ENCODE measurements at places on chromosomes 7 and 10.
A peak's percentile ranks its signal among the peaks of the same experiment; 100 is the strongest.

DNA sequence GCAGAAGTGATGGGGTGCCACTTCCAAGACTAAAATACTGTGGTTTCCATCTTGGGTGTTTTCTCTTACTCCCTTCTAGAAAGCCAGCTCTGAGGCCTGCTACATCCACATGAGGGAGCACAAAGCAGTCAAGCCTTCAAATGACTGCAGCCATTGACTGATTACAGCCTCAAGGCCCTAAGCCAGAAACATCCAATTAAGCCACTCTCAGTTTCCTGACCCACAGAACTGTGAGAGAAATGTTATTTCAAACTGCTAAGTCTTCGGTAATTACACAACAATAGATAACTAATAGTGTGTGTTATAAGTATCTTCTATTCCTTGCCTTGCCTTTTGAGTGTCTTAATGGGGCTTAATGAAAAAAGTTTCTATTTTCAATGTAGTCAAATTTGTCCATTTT is 24.8 kb downstream of the BRAF start:
- DNase-seq, result no peak

- no peak for DNase-seq
Measured at GRCh38 chr7:98287486-98287959, 6.0 kb downstream of the BRI3 start.

- no peak for DNase-seq
Measured at GRCh38 chr10:103638948-103639347, 145.4 kb downstream of the NEURL1 start.

- no peak for DNase-seq
Measured at GRCh38 chr7:158076215-158076614, 511.4 kb downstream of the PTPRN2 start.

- DNase-seq, result no peak
Measured at GRCh38 chr10:18293536-18294510, 153.6 kb downstream of the CACNB2 start.

DNA sequence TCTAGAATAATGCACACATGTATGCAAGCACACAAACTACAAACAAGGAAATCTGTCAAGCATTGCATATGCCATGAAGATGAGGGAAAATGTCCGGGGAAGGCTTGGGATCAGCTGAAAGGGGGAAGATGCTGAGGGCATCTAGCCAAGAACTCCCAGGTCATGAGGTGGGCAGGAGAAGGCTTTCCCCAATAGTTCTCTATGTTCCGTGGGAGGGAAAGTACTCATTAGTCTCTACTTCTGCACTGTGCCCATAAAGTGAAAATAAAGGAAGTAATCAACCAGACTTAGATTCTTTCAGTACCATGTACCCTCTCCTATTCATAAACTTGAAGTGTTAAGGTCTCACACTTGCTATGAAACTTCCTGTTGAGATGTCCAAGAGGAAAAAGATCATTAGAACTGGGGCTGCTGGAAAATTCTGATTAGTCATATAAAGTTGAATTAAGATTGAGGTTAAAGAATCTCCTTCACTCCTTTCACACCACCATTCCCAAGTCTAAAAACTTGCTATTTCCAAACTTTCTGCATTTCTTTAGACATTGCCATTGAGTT is 17.1 kb upstream of the LIPF start:
- DNase-seq, result no peak

DNA sequence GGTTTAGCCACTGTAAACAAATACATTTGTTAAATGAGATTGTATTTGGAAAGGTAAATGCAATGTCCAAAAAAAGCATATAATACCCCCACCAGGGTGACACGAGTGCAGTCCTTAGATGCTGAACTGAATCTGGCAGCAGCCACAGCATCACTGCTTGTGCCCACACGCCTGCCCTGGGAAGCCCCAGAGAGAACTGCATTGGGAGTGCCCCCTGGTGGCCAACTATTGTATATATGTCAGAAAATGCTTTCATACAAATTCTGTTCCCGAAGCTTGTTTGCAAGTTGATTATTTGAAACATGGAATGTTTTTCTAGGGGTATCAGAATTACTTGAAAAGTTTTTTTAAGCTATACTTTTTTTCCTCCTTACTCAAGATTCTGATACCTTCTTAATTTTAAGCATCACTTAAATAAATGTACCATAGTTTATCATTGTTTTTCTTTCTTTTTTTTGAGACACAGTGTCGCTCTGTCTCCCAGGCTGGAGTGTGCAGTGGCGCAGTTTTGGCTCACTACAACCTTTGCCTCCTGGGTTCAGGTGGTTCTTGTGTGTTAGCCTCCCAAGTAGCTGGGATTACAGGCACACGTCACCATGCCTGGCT is 50.1 kb downstream of the LANCL2 start:
- peak; percentile 64 for DNase-seq

- no peak for DNase-seq
Measured at GRCh38 chr7:47346377-47346914, 235.5 kb downstream of the TNS3 start.

GRCh38 chr7:98165827-98166667 is 45.2 kb upstream of the BHLHA15 start:
- DNase-seq, result peak; percentile 13

DNA sequence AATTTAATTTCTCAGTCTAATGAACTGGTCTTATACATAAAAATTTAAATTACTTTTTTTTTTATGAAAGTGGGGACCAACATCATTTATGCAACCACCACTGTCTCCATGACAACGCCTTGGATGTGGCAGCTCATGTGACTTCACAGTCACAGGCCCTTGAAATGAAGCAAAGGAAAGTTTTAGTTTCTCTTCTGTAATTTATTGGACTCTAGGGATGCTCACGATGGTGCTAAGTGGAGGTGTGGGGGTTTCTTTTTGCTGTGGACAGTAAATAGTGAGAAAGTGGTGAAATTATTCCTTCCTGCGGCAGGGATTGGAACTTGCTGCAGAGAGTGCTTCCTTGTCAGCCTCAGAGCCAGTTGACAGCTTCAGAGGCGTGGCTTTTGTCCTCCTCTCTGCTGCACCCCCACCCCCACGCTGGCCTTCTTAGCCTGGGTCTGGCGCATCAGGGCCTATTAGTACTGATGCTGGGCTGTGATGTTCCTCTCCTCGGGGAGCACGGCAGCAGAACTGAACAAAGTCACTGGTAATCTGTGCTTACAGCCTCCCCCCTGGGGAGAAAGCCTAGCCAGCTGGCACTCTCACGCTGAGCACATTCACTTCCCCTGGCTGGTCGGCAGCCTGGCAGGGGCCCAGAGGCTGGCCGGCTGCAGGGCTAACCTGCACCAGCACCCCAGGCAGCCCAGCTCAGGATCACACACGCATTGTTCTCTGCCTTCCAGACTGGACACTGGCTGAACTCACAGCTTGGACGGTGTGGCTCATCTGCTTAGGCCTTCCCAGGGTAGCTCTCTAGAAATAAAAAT is 517.5 kb upstream of the GALNT17 start:
- no peak for DNase-seq

- peak; percentile 18 for DNase-seq
Measured at GRCh38 chr7:32347244-32347828, 142.8 kb downstream of the LSM5 start.

GRCh38 chr7:3960050-3960763 is 659.2 kb downstream of the SDK1 start:
- DNase-seq, result no peak

- DNase-seq, result no peak
Measured at GRCh38 chr10:77263700-77264099, 373.9 kb downstream of the KCNMA1 start.

All from AML-193 (cell line).